Putamen (tissue), 1 donor: ENCODE measurements at places on chromosomes 7 and 10.

GRCh38 chr10:44281089-44281613, 103.7 kb downstream of the CXCL12 start:
- no peak for DNase-seq

- DNase-seq, result no peak
Observed at GRCh38 chr7:46168671-46169383, 247.8 kb upstream of the IGFBP3 start.

DNA sequence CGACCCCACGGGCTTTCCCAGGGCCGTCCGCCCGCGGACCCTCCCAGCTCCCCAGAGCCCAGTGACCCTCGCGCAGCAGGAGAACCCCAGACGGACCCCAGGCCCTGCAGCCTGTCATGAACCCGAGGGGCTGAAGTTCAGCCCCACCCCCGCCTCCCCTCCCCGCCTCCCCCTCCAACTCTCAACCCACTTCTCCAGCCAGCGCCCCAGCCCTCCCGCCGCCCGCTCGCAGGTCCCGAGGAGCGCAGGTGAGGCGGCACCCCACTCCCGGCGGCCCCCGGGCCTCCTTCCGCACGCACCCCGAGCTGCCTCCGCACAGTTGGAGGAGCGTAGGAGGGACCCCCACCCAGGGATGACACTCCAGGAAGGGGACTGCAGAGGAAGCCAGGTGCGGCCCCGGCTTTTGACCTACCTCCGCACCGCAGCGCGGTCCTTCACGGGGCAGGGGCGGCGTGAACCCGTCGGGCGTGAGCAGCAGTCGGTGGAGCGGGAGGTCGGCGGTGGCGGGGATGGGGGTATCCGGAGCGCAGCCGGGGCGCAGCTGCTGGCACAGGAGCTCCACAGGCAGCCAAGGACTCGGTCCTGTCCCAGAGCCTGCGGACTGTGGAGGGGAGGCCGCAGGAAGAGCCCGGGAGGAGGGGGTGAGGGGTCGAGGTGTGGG, at the start of gene TMEM176A:
TMEM176A (plus strand) TSS at position 189 of the 661 bp plus-strand sequence. CDS start 782 bp downstream, outside the sequence.
- DNase-seq, result no peak

- DNase-seq, result no peak
Observed at GRCh38 chr10:70652761-70653657, 19.3 kb upstream of the ADAMTS14 start.

- DNase-seq, result no peak
Observed at GRCh38 chr7:18859318-18859717, 258.1 kb downstream of the TWIST1 start.

GRCh38 chr10:110507346-110507745, 9.6 kb downstream of the DUSP5 start:
- no peak for DNase-seq

- DNase-seq, result no peak
Observed at GRCh38 chr10:71747551-71748523, 25.5 kb downstream of the VSIR start.

- DNase-seq, result no peak
Observed at GRCh38 chr10:84593506-84593905, 265.1 kb downstream of the CCSER2 start.

GRCh38 chr10:111119637-111120036, 42.8 kb downstream of the ADRA2A start:
- DNase-seq, result no peak

DNA sequence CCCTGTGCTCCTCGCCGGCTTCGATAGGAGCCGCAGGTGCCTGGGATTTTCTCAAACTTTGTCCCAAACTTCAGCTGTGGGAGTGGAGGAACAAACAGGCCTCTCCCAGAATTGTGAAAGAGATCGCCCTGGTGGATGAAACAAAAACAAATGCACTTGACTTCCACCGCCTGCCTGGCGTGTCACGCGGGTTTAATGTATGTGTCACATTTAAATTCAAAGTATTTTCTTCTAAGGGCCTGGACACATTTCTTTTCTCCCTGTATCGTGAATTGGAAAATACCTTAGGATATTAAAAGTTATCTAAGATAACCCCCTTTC, 694 bp upstream of the WASL start:
- no peak for DNase-seq

GRCh38 chr10:53918755-53919154, 882.3 kb downstream of the PCDH15 start:
- DNase-seq, result no peak

DNA sequence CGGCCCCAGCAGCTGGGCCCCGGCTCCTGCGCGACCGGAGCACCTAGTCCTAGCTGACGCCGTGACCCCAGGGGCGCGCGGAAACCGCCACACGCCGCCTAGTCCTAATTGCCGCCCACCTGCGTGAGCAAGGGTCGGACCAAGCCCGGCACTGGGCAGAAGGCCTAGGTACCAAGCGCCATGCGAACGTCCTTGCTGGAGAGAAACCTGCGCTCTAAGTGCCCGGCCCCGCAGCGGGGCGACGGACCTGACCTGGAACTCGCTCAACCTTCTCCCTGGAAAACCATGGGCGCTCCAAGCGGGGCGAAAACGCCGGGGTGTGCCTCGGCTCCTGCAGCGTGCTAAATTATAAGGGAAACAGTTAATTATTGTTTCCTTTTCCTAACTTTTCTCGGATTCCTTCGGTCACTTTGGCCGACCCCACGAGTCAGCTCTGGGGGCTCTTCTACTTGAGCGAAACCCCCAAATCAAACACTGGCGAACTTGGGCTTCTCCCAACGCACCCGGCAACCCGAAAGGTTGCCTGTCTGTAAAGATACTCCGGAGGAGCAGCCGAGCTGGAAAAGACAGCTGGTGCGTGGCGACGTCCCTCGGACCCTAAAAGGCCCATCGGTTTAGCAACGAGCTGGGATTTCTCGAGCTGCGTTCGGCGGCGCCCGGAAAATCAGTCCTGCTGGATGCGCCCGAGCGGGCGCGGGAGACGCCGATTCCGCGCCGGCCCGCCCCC, 5.3 kb upstream of the EBF3 start:
- no peak for DNase-seq

DNA sequence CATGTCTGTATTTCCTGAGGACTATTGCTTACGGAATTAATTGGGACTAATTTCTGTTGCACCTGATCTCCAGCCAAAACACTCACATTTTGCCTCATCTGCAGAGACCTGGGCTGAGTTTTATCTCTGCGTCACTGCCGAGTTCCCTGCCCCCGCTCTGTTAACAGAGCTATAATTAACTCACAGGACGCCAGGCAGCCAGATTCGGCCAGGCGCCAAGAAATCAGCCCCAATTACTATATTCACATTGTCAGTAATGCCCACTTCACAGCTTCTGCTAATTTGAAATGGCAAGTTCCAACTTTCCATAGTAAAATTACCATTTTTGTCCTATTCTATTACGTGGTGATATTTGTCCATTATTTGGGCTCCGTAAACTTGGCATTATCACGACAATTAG, 130.5 kb downstream of the CUX1 start:
- no peak for DNase-seq

GRCh38 chr10:98106531-98106930, 27.9 kb upstream of the R3HCC1L start:
- DNase-seq, result no peak

- no peak for DNase-seq
Observed at GRCh38 chr10:61120805-61121204, 176.8 kb upstream of the RHOBTB1 start.
